ENCODE measurements at places on chromosomes 4 and X. TPM values are rescaled to one million over a fixed set of nuclear protein-coding genes. Genes with fewer than 3 reads are reported as not detected.

The TBX22 gene
- not detected for total RNA-seq

The F9 gene
- total RNA-seq: not detected

The BEX5 gene
- total RNA-seq: 2.1 TPM

The C4orf54 gene
- not detected for total RNA-seq

- DNase-seq: peak; percentile 60
Measured at GRCh38 chrX:49192722-49193328, 6.7 kb upstream of the PRICKLE3 start.

DNA sequence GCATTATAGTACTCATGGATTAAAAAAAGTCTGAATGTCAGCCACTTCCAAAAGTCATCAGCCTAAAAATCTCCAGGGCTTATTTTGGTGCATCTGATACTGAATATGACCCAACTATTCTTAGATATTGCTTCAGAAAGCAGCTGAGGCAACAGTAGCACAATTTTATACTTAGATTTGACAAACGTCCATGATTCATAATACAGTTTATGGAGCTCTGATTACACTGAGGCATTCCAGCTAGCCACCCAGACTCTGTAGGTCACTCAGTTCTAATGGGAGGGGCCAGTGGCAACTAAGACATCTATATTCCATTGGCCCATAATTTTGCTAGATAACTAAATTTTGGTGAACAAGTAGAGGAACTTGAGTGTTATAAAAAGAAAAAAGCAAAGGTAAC is 10.3 kb downstream of the SPATA4 start:
- DNase-seq: no peak

DNA sequence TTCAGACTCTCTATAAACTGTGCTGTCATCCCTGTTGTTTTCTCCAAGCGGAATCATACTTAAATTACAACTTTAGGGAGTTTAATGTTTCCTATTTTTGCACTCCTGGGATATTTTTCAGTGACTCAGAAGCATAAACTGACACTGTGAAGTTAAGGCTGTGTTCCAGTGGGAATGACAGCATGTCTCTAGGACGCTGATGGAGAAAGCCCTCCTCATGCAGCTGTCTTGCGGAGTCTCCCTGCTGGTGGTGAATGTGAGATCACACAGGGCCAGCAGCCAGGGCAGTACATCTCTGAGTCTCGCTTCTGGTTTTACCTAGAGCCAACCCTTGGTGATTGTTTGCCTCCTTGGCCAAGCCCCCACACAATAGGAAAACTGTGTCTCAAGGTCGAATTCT is 53.3 kb downstream of the NFKB1 start:
- DNase-seq: no peak

GRCh38 chr4:145001635-145002034 is 96.4 kb downstream of the ANAPC10 start:
- DNase-seq: no peak

DNA sequence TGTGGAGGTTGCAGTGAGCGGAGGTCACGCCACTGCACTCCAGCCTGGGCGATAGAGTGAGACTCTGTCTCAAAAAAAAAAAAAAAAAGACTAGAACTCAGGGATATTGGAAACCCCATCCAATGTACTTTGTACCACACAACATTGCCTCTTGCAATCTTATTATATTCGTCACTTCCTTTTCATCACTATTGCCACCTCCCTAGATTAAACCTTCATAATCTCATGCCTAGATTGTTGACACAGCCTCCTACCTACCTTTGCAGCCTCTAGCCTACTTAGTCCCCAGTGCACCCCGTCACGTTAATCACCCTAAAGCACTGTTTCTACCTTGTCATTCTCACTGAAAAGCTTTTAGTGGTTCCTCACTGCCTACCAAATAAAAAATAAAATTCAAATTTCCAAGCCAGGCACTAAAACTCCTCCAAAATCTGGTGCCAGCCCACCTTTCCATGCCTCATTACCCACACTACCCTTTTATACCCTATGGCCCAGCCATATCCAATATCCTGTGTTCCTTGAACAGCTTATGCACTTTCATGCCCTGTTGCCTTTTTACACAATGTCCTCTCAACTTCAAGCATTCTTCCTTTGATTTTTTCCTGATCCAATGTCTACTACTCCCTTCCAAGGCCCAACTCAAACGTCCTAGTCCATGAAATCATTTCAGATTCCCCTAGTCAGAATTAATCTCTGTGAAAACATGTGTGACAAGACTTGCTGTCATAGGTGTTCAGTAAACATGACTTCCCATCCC is 23.6 kb upstream of the GJB1 start:
- DNase-seq: no peak

GRCh38 chr4:143617994-143618679 is 82.3 kb downstream of the FREM3 start:
- no peak for DNase-seq

- no peak for DNase-seq
Measured at GRCh38 chr4:24002330-24002966, 112.6 kb upstream of the PPARGC1A start.

- DNase-seq: no peak
Measured at GRCh38 chr4:86185659-86186058, 174.2 kb downstream of the MAPK10 start.

GRCh38 chr4:110163327-110164069 is 34.9 kb downstream of the ELOVL6 start:
- DNase-seq: no peak

GRCh38 chr4:70624226-70624793 is 4.2 kb upstream of the ENAM start:
- DNase-seq: no peak

DNA sequence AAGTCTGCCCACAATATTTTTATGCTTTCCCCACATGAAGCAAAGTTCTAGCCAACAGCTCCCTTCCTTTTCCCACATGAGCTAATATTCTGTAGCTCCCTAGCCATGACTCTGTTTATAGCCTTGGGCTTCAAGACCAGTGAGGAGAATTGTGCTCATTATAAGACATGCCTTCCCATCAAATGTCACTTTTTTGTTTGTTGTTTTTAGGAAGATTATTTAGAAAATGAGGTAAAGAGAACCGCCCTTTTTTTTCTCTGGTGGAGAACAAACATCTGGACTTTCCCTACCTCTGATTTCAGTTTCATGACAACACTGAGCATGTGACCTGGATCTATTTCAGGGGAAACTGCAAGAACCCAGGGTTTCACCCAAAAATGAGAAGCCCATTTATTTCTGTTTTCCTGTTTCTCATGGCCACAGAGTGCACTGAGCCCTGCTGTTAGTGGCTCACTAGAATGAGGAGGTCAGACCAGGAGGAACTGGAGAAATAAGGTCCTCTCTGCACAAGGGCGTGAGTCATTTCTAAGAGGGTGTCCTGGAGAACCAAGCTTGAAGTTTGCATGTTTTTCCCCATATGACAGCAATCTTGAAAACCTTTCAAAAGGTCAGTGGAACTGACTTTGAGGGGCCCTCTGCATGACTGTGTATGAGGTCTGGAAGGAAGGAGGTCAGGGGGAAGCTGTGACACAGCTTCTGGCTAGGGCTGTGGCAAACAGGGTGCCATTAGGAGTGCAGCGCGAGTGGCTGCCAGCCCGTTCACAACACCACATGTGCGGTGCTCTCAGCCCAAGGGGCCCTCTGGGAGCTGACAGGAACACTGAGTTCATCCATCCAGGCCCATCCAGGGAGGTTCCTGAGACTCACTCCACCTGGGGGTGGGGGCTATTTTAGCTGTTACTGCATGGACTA is 55.2 kb downstream of the CHST7 start:
- DNase-seq: peak; percentile 37

GRCh38 chrX:73076838-73077237 is 2.5 kb downstream of the PABPC1L2A start:
- no peak for DNase-seq

DNA sequence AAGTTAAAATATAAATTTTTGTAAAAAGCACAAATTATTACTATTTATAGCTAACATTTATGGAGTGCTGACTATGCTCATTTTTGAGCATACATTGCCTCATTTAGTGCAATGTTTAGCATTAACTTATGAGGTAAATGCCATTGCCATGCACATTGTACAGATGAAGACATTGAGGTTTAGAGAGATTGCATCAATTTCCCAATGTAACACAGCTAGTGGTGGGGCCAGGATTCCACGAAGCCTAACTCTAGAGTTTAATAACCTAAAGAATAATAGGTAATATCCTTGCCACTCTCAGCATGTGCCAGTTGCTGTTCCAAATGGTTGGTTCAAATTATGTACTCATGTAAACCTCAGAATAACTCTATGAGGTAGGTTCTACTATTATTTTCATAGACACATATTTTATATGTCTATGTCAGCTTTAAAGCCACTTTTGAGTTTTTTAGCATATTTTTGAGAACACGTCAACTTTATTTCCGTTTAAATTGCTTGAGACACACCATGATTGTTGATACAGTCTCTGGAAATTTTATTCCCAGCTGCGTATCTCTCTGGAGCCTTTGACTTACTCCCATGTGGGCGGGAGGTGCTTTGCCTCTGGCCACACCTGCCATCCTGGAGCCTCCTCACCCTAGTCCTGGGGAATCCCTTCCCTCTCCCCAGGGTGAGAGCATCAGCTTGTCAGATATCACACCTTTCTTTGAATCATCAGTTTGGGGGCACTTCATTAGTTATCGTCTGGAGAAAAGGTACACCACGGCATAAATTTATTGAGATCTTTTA is 10.8 kb upstream of the ADH1A start:
- no peak for DNase-seq

GRCh38 chr4:44165938-44166337 is 282.7 kb downstream of the KCTD8 start:
- DNase-seq: no peak

GRCh38 chr4:762211-763190 is 56.9 kb downstream of the PCGF3 start:
- DNase-seq: no peak

DNA sequence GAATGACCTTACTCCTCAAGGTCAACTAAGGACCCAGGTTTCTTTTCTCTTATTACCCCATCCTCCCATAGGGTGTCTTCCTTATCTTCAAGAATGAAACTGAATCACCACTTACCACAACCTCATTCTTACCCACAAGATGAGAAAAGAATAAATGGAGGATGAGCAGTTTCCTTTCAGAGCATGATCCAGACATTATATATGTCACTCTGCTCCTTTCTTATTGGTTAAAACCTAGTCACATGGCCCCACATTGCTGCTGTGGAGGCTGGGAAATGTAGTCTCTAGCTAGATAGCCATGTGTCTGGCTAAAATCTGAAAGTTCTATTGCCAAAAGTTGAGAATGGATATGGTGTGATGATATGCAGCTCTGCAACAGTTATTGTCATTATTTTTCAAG is 62.4 kb upstream of the RAI2 start:
- DNase-seq: peak; percentile 20

Measured in activated CD4-positive, alpha-beta T cell treated with anti-CD3 and anti-CD28 coated beads for 36 hours (primary cell).